ENCODE measurements at places on chromosomes 1 and 21. TPM values are rescaled to one million over a fixed set of nuclear protein-coding genes. Genes with fewer than 3 reads are reported as not detected.

The PDZK1 gene
- total RNA-seq, result 1.5 TPM

The SAMD11 gene
- total RNA-seq, result 3.8 TPM

The ISG20L2 gene
- total RNA-seq, result 5.4 TPM

The PLA2G2C gene
- total RNA-seq, result not detected

The BCAS2 gene
- total RNA-seq, result 45.4 TPM

The GNAT2 gene
- under 0.01 TPM for total RNA-seq

The WNT3A gene
- total RNA-seq, result not detected

The KRTAP21-2 gene
- total RNA-seq, result not detected

The DIO1 gene
- not detected for total RNA-seq

The LRRC7 gene
- total RNA-seq, result not detected

The SH2D1B gene
- total RNA-seq, result not detected

The FALEC gene
- 1.0 TPM for total RNA-seq

The S100A3 gene
- total RNA-seq, result 1.8 TPM

The SEC22B gene
- 53.2 TPM for total RNA-seq

The NUP210L gene
- 0.17 TPM for total RNA-seq

The MAP10 gene
- 2.6 TPM for total RNA-seq

The EPHA2 gene
- total RNA-seq, result 24.6 TPM

The TRAF3IP3 gene
- total RNA-seq, result not detected

The LCE3D gene
- not detected for total RNA-seq

The STIL gene
- 5.8 TPM for total RNA-seq

The RNU1-2 gene
- total RNA-seq, result 3,997 TPM

The KDF1 gene
- not detected for total RNA-seq

The RNF207 gene
- 9.2 TPM for total RNA-seq

The DDR2 gene
- total RNA-seq, result 303 TPM

The CRYAA gene
- total RNA-seq, result not detected

The GREM2 gene
- total RNA-seq, result 4.9 TPM

The OR2T33 gene
- not detected for total RNA-seq

The SYT2 gene
- not detected for total RNA-seq

The C1orf87 gene
- total RNA-seq, result under 0.01 TPM

The AKT3 gene
- total RNA-seq, result 37.8 TPM

The FCAMR gene
- not detected for total RNA-seq

The LCK gene
- not detected for total RNA-seq

The TIE1 gene
- not detected for total RNA-seq

The CFHR3 gene
- 0.26 TPM for total RNA-seq

The PPM1J gene
- 1.0 TPM for total RNA-seq

The LORICRIN gene
- total RNA-seq, result not detected

The ADAMTS5 gene
- 3.9 TPM for total RNA-seq

All from fibroblast of lung (primary cell).